ENCODE measurements at places on chromosomes 5 and 9.

DNA sequence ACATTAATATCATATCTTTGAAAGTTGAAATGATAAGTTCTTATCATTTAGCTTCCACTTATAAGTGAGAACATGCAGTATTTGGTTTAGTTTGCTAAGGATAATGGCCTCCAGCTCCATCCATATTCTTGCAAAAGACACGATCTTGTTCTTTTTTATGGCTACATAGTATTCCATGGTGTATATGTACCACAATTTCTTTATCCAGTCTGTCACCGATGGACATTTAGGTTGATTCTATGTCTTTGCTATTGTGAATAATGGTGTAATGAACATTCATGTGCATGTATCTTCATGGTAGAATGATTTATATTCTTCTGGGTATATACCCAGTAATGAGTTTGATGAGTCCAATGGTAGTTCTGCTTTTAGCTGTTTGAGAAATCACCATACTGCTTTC lies 135.0 kb upstream of the PRR16 start:
- no peak for DNase-seq

GRCh38 chr9:15369871-15370270 lies 52.8 kb upstream of the SNAPC3 start:
- DNase-seq = no peak

- no peak for DNase-seq
These were observed 18.5 kb downstream of the DDX31 start for GRCh38 chr9:132651259-132651658.

GRCh38 chr9:135501261-135502167 lies 1.0 kb downstream of the MRPS2 start:
- no peak for DNase-seq

DNA sequence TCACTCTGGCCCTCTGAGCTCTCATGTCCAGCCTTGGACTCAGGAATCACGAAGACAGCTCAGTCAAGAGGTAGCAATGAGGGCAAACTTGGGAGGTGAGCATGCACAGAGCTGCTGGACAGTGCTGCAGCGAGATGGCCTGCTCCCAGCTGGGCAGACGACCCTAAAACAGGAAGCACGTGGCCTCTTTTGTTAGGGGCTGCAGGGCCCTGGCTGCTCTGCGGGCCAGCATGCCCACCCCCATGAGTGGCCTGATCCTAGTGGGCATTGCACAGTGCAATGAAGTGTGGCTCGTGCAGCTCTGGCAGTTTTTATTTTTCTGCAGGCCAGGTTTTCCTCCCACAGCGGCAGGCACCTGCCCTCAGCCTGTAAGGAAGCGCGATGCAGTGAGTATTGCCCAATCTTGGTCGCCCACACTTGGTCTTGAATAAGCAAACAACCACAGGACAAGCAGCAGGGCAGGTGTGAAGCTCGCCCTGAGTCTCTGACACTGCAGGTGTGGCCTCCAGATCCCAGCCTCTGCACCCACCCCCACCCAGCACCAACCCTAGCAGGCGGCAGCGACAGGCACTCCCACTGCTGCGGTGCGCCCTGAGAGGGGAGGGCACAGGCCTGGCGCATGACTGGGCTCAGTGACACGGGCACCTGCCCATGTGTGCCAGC lies 60.8 kb downstream of the SEMA4D start:
- DNase-seq = no peak

- no peak for DNase-seq
These were observed 51.0 kb upstream of the IFNK start for GRCh38 chr9:27473111-27473529.

GRCh38 chr9:33459115-33459514 lies 11.7 kb upstream of the AQP3 start:
- DNase-seq = no peak

- DNase-seq = no peak
These were observed 140.1 kb upstream of the PALM2AKAP2 start for GRCh38 chr9:109639674-109640579.

GRCh38 chr5:133680830-133681565 lies 68.7 kb upstream of the FSTL4 start:
- DNase-seq = no peak

DNA sequence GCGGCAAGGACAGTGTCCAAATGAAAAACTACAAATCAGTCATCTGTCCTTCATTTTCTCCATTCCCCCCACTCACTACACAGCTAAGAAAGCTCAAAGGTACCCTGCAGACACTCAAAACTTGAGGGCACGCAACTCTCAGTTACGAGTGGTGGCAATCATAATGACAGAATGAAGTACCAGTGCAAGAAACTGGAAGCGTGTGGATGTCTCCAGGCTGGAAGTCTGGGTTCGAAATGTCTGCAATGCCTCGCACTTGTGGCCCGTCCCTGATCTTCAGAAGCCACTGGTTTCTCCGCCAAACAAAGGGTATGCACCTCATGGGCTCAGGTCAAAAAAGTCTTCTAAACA lies 597 bp upstream of the CENPH start:
- DNase-seq = no peak

DNA sequence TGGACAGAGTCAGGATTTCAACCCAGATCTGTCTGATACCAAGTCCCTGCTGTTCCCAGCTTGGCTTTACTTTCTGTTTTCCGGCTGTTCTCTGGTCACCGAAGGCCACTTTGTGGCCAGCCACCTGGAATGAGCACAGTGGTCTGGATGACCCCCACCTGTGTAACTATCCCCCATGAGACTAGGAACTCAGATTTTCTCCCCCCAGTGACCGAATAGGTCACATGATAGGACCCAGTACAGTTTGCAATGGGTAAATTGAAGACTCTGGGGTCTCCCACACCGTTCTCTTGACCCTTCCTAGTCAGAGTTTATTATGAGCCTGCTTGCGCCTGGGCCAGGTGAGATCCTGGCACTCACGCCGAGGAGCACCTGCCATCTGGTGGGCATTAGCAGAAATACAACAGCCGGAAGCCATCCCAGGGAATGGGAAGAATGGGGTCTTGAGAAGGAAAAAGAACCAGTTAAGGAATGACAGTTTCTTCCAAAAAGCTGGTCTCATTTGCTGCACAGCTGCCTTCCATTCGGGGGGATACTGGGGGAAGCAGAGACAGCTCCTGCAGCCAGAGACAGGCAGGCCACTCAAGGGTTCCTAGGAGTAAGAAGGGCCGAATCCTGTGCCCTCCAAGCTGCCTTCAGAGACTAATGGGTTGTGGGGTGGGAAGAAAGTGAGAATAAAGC lies 7.1 kb downstream of the PHYHD1 start:
- DNase-seq = no peak

DNA sequence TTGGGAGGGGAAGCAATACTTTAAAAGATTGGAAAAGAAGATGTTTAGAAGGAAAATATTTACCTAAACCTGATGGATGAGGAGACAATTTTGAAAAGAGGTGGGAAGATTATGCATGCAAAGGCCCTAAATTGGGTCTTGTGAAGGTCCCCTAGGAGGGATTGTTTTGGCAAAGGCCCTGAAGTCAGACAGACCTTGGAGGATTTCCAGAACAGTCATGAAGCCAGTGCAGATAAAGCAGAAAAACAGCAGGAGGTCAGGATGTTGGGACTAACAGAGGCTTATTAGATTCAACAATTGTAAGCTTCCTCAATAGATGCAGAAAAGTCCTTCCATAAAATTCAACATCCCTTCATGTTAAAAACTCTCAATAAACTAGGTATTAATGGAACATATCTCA lies 361.0 kb upstream of the CDH6 start:
- DNase-seq = no peak

DNA sequence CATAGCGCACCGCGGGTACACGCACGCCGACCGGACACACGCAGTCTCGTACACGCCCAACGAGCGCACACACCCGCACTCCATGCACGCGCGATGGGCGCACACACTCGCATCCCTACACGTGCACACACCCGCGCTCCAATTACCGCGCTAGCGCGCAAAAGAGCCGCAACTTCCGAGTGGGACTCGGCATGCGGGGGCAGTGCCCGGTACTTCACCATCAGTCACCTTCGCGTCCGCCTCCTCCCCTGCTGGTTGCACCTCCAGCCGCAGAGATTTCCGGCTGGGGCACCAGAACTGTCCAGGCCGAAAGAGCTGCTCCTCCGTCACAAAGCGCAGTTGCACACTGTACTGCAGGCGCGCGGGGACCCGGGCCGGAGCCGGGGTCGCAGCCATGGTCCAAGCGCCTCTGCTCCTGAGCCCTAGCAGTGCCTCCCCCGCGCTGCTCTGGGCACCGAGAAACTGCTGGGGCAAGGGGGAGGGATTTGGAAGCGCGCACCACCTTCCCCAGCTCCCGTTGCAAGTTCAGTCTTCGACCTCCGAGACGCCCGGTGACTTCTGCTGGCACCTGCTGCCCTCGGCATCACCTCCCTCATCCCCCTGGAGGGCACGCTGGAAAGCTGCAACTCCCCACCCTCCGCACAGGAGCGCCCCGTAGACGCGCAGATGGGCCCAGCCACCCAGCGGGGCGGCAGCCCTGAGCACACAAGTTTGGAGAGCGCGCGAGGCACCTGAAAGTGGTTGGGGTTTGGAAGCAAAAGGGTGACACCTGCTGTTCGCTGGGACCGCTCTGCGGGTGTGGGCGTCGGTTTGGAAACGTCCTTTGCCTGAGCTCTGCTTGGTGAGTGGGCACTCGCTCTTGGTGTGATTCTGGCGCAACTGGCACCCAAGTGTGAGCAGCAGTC lies 337.4 kb upstream of the PUM3 start:
- peak; percentile 55 for DNase-seq

GRCh38 chr9:28135549-28135948 lies 562.3 kb upstream of the C9orf72 start:
- no peak for DNase-seq

DNA sequence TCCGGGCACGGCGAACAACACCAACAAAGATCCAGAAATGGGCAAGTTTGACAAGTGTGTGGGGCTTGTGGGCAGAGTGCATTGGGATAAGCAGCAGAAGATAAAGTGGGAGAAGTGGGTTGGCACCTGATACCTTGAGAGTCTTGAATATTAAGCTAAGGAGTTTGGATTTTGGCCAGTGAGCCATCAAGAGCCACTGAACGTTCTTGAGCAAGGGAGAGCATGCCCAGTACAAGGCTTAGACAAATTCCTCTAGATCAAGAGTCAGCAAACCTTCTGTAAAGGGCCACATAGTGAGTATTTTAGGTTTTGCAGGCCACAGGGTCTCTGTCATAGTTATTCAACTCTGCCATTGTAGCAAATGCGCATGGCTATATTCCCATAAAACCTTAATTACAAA lies 26.6 kb upstream of the TRMT10B start:
- no peak for DNase-seq

GRCh38 chr9:83959061-83959460 lies 21.0 kb downstream of the HNRNPK start:
- no peak for DNase-seq

GRCh38 chr9:3914416-3914815 lies 385.5 kb downstream of the GLIS3 start:
- no peak for DNase-seq

GRCh38 chr5:170248172-170248930 lies 15.6 kb downstream of the C5orf58 start:
- no peak for DNase-seq

- peak; percentile 34 for DNase-seq
These were observed 7.5 kb upstream of the RAPGEF1 start for GRCh38 chr9:131747352-131747751.

- DNase-seq = no peak
These were observed 53.2 kb downstream of the DENND1A start for GRCh38 chr9:123876750-123877149.

- DNase-seq = no peak
These were observed 598.5 kb downstream of the BNC2 start for GRCh38 chr9:16271967-16272366.

- no peak for DNase-seq
These were observed 501.6 kb upstream of the TYRP1 start for GRCh38 chr9:12191630-12192029.

GRCh38 chr5:139458580-139459407 lies 3.7 kb downstream of the ECSCR start:
- DNase-seq = no peak

DNA sequence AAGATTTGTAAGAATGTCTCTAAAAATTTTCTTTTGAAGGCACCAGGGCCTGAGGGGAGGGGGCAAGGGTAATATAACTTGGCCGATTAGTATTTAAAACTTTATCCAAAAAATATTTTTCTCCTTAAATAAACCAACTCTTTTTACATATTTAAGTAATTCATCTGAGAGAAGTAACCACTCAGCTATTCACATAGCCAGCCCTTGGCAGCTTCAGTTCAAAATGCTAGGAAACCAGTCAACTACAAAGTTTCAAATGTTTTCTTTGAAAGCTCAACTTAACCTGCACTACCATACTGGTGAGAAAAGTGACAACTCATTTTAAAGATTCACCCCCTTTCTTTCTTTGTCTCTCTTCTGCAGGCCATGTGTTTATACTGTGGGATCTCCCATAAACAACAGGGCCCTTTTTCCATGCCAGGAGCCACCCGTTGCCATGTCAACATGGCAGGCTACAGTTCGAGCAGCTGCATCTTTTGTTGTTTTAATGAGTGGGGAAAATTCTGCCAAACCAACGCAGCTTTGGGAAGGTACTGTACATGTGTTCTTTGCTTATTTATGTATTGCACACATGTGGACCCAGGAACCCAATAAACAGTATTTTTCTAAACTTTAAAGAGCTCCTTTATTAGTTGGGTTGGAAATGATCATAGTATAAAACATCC lies 46.3 kb downstream of the AOPEP start:
- no peak for DNase-seq

DNA sequence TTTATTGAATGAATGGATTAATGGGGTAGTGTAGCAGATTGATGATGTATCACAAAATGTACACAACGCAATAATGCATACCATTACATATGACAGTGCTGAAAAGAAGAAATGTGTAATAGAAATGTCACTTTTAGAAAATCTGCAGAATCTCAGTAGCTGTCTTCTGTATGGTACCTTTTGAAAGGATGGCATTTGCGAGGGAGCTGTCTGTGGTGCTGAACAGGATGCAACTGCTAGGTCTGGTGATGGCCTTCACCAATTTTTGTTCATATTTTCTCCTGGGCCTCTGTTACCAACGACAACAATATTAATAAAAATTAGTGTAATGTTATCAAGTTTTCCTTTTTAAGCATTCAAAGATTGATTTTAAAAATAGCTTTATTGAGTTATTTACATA lies 36.2 kb upstream of the OTULIN start:
- no peak for DNase-seq
